ENCODE measurements at places on chromosomes 3 and 15.
A peak's percentile ranks its signal among the peaks of the same experiment; 100 is the strongest.

DNA sequence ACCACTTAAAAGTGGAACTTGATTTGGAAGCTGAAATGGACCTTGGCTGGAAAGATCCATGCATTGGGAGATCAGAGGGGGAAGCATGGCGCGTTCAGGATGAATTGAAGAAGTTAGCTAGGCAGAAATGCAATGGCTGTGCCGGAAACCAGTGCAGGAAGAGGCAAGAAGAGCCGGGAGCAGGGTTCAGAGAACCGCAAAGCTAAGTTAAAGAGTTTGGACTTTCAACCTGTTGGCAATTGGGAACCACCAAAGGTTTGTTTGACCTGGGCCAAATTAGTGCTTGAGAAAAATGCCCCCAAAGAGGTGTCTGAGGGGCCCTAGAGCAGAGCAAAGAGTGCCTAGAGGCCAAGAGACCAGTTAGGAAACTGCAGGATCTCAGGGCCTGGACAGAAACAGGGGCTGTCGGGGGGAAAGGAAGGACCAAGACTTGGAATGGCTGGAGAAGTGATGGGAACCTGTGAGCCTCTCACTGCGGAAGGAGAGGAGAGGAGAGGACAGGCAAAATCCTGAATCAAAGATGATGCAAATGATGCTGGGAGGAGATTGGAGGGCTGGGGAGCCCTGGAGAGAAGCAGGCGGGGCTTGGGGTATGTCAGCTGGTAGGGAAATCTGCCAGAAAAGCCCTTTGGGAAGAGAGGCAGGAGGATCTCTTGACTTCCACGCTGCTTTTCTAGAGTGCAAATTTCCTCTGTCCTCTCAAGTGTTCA, 49.3 kb downstream of the FAM174B start:
- no peak for DNase-seq

DNA sequence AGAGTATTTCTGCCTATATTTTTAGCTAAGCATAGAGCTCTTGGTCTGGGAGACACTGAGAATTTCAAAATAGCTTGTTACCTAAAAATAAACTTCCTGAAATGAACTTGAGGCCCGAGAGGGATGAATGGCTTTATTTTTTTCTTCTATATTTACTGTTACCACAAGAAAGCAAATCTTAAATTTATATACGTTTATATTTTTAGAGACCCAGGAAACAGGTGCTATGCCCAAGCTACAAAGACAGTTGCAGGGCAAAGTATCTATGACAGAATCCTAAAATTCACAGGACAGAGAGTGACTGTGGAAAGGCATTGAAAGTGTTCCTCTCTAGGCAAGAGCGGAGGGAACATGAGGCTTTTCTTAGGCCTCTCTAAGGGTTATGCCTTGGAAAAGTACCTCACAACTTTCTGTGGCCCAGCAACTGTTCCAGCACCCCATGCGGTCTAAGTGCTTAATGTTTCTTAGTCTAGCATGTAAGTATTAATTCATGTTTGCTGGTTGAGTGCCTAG, 36.5 kb downstream of the TGFBR2 start:
- DNase-seq: no peak

DNA sequence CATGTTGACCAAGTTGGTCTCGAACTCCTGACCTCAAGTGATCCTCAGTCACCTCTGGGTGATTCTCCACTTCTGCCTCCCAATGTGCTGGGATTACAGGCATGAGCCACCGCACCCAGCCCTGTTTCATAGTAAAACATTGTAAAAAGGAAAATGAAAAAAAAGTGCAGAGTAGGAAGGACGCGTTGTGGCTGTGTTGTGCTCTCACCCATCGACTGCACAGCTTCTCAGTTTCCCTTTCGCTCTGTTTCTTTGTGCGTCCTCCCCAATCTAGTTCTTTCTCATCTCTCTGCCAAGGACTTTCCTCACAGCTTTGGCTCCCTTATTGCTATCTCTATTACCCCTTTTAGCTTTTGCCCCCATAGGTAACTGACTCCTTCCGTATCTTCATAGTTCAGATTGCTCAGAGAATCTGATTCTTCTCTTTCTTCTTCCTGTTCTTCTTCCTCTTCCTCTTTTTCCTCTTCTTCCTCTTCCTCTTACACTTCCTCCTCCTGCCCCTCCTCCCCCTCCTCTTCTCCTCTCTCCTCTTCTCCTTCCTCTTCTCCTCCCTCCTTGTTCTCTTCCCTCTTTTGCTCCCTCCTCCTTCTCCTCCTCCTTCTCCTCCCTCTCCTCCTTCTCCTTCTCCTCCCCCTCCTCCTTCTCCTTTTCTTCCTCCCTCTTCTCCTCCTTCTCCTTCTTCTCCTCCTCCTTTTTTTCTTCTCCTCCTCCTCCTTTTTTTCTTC, 81.1 kb upstream of the VGLL4 start:
- no peak for DNase-seq

- DNase-seq: peak; percentile 42
Measured at GRCh38 chr3:122200661-122201060, 17.2 kb downstream of the CASR start.

DNA sequence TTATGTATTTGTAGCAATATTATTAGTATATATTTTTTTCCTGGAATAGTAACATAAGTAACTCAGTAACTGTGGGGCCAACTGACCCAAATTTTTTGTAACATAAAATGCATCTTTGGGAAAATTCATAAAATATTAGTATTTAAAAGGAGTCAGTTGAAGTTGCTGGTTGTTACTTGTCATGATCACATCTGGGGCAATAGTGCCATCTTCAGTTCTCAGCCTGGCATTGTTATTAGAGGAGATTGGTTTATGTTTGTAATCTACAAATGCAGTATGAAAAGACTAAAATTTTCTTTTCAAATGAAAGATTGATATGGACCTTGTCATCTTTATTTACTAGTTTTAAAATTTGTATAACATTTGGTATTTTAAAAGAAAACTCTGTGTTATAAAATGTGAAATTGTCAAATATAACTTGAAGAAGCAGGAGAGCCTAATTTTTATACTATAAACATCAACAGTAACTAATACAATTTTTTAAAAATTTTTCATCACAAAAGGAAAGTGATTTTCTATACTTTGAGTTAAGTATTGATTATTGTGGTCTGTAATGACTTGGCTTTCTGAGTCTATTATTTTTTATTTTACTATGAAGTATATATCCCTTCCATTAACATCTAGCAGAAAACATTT, 38.8 kb upstream of the MLF1 start:
- peak; percentile 83 for DNase-seq

DNA sequence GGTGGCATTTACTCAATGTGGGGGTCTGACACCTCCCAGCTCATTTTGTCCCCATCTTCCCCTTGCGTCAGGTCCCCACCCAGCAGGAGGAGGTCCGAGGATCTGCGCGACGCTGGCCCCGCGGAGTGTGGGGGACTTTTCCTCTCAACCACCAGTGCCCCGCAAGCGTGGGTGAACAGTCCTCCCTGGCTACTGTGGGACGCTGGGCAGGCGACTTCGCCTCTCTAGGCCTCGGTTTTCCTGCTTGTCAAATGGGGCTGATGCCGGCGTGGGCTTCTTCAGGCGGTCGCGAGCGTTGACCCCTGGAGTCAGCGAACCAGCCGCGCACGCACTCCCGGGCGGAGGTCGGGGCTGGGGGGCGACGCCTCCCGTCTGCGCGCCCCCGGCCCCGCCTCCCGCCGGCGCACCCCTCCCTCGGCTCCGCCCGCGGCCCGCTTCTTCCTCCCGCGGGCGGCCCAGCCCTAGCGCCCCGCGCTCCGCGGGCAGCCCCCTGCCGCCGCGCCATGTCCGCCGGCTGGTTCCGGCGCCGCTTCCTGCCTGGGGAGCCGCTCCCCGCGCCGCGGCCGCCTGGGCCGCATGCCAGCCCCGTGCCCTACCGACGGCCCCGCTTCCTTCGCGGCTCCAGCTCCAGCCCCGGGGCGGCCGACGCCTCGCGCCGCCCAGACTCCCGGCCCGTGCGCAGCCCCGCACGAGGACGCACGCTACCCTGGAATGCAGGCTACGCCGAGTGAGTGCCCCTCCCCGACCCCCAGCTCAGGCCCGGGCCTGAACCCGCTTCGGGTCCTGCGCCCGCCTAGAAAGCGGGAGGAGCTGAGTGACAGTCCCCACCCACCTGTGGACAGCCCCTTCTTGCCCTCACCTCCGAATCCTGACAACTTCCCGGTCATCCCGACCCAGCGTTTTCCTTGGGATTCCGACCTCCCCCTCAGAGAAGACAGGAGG, at the start of gene PPM1M:
TSS of gene PPM1M (plus strand) at position 438 of the 942 bp plus-strand sequence. CDS start at position 504, 66 bp downstream.
- peak; percentile 47 for DNase-seq

DNA sequence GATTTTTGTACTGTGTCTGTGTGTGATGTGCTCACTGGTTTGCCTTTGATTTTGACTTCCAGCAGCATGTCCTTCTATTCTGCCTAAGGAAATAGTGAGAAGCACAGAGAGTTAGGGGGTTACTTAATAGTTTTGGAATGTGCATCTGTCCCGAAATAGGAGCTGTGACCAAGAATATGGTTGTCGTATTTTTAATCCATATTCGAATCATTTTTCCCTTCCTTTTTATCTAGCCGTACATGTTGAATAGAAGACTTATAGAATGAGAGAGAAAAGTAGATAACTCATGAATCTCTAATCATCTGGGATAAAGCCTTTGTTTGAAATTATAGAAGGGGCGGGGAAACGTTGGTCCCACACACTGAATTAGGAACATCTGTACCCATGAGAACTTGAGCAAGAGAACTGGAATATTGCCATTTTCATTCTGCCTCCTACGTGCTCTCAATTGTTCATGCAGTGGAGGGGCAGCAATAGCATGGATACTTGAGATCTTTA, 23.6 kb downstream of the CRTC3 start:
- no peak for DNase-seq

DNA sequence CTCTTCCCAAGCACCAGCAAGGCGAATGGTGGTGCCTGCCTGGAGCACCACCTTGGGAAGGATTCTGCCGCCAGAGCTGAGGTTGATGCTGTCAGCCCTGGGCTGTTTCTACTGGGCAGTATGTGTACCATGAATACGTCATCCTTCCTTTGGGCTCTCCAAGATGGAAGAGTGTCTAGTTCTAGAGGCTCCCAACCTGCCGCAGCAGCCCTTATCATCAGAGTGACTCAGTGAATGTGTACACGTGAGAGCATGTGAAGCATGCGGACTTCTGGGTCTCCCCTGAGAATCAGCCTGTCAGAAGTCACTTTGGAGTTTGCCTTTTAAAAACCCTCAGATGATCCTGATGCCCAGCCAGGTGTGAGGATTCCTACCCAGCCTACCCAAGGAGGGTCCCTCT, 20.9 kb downstream of the PLA2G4D start:
- no peak for DNase-seq

DNA sequence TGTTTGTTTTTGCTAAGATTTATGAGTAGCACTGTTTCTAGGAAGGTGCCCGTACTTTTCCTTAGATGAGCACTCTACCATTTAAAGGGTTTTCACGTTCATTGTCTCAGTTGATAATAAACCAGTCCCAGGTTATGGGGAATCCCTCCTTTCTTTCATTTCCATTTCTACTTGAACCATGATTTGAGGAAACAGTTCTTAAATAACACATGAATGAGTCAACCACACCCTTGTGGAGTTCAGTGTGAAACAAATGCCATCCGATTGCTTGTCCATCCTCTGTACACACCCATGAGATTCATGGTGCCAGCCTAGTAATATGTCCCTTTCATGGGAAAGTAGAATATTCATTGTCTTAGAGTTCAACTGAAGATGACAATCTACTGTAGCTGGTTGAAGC, 23.1 kb downstream of the CMTM8 start:
- no peak for DNase-seq
